AG04450 (cell line): ENCODE measurements at places on chromosomes 11 and 22.

DNA sequence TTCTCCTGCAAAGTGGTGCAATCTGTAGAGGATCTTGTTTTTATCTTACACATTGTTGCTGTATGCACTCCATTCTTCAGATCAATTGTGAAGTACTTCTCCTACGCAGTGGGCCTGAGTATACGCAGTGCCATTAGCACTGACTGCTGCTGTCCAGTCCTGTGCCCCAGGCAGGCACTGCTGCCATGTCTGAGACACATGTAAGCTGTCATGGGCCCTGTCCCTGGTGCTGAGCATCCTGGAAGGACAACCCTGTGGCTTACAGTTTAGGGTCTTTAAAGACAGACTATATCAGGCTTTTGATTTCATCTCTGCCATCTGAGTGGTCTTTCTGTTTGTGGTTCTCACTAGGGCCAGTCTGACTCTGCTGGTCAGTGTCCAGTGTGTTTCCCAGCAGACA lies 44.8 kb upstream of the PTPN5 start:
- no peak for DNase-seq

- DNase-seq, result no peak
These were observed 73.6 kb downstream of the PAK1 start for GRCh38 chr11:77400271-77400670.

- peak; percentile 95 for DNase-seq
These were observed 79.2 kb upstream of the GRIK4 start for GRCh38 chr11:120432056-120433018.

GRCh38 chr11:111748035-111748804 lies 18.0 kb downstream of the PPP2R1B start:
- no peak for DNase-seq
